ENCODE measurements at places on chromosomes 2 and 18.

DNA sequence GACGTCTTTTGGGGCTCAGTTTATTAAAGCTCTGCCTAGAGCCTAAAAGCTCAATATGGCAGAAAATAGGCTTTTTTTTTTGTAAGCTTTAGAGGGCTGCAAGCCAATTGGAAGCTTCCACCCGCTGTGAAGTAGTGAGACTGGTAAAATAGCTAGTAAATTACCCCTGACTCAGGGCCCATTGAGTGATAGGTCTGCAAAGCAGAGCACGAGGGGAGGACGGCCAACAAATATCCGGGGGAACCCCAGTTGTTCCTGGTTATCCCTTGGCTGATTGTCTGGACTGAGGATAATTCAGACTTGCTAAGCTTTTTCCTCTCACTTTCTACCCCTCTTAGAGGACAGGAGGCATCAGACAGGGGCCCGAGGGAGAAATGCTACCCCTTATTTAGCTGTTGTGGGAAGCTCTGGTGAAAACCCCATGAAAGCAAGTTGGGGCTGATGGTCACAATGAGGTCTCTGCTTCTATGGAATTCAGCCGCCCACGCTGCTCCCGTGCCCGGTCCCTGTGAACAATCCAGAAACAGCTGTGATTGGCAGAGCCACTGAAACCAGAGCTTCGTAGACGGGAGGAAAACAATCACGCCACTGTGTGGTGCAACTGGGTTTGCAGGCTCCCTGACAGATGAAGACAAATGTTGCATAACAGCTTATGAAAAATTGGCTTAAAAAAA lies 141.9 kb upstream of the LGALSL start:
- peak; percentile 75 for DNase-seq

DNA sequence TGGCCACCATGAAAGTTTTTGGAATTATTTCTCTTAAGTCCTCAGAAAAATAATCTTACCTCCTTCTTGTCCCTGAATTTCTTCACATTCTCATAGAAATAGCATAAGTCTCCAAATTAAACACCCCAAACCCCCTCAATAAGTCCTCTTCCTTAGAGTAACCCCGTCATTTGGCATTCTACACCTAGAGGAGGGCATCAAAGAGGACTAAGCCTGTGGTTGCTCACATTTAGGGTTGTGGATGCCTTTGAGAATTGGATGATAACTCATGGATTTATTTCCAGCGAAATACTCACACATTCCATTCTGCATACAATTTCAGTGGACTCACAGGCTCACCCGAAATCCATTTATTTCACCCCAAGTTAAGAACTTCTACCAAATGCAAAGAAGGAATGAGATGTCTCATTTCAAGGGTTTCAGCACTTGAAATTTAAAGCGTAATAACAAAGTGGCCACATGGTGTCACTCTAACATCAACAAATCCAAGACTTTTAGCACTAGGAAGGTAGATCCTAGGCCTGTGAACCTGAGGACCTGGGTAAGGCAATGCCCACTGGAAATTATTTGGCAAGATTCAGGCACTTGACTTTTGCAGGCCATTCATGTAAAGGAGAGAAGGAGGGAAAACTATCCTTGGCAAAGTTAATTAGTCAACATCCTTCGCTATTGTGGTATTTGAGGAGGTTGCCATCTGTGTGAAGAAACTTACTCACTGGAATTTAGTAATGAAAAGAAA lies 24.6 kb downstream of the DYTN start:
- DNase-seq, result no peak

GRCh38 chr2:189580241-189580651 lies 340 bp downstream of the SLC40A1 start:
- peak; percentile 44 for DNase-seq

GRCh38 chr2:190634381-190634780 lies 14.5 kb upstream of the NAB1 start:
- no peak for DNase-seq

GRCh38 chr2:187509667-187510417 lies 44.4 kb downstream of the TFPI start:
- DNase-seq, result no peak
